ENCODE measurements at places on chromosomes 4 and X.

- DNase-seq = no peak
Observed at GRCh38 chrX:134459683-134460004, 321 bp upstream of the HPRT1 start.

DNA sequence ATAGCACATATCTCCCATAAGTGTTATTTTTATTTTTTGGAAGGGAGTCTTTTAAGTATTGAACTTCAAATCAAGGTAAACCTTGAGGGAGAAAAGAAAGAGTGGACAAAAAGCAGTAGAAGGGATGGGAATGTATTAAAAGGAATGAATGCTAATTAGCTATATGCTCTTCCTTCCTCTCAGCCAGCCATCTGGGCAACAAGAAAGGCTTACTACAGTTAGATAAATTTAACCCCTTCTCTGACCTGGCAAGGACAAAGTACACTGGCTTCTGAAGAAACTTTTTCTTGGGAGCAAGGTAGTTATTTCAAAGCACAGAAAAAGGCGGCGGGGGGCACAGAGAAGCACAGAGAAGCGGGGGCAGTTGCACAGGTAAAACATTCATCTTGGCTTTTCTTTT is 54.6 kb downstream of the GAB1 start:
- no peak for DNase-seq

- DNase-seq = no peak
Observed at GRCh38 chrX:153533091-153533490, 15.6 kb downstream of the ATP2B3 start.

DNA sequence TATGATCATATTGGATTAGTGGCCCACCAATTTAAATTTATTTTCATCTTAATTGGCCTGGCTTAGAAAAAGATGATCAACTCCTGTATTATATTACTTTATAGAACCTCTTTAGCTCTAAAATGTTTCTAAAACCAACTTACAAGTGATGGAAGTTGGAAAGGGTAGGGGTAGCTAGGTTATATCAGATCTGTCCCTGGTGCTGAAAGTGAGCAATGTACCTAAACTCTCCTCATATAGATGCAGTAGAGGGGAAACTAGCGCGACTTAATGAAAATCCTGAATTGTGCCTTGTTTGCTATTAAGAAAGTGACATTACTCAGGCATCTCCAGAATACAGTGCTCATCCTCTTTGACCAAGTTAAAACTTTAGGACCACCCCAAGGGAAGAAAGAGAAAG is 7.5 kb upstream of the PTCHD1 start:
- DNase-seq = no peak

GRCh38 chr4:1693131-1693896 is 9.2 kb upstream of the FAM53A start:
- peak; percentile 12 for DNase-seq

GRCh38 chr4:67809502-67809901 is 55.3 kb upstream of the GNRHR start:
- no peak for DNase-seq

DNA sequence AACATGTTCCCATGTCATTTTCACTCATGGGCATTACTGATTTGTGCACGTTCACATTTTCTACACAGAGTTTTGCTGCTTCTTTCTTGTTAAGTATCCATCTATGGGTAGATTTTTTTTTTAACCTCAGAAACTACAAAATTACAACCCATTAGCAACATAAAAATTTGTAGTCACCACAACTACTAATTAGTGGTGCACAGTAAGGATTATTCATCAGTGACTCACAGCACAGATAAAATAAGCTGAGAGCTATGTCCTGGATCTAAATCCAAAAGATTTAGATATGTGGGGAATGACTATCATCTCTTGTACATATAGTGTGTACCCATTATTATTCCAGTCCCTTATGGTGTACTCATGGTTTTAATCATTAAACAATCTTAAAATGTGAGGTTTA is 19.7 kb upstream of the AMELX start:
- DNase-seq = no peak

Data from SHP77 treated with DMSO at 0.1 percent for 48 hours (cell line).